CD4-positive, alpha-beta T cell treated with Interleukin-4 for 1 hour (primary cell): ENCODE measurements at places on chromosomes 4 and X.

GRCh38 chr4:145481164-145481941 is at the start of gene SMAD1:
SMAD1 (plus strand) TSS chr4:145481853; CDS start chr4:145514614, 32,761 bp downstream.
- peak; percentile 20 for DNase-seq

DNA sequence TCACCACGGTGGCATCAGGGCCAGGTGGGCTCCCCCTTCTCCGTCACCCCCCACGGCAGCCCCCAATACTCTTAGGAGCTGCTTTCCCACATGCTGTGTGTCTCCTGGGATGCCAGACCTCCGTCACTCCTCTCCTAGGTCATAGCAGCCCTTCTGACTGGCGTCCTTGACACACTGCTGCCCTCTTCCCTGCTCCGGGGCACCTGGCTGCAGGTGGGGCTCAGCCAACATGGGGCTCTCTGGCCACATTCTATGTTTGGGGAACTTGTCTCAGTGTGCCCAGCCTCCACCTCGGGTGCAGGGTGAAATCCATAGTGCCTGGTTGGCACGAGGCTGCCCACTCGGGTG is 13.8 kb downstream of the TMEM175 start:
- DNase-seq, result no peak

- no peak for DNase-seq
Observed at GRCh38 chrX:641671-642435, 11.3 kb downstream of the SHOX start.

- no peak for DNase-seq
Observed at GRCh38 chr4:85783483-85783882, 308.5 kb downstream of the ARHGAP24 start.
